ENCODE measurements at places on chromosomes 7 and 10.

GRCh38 chr7:109009636-109010035, 440.0 kb downstream of the DNAJB9 start:
- DNase-seq, result no peak
- H3K27me3 ChIP-seq, result no peaks in the 10 kb centered on the region
- no peaks in the 10 kb centered on the region for H3K4me1 ChIP-seq
- H3K4me3 ChIP-seq, result no peak overlapping the region

DNA sequence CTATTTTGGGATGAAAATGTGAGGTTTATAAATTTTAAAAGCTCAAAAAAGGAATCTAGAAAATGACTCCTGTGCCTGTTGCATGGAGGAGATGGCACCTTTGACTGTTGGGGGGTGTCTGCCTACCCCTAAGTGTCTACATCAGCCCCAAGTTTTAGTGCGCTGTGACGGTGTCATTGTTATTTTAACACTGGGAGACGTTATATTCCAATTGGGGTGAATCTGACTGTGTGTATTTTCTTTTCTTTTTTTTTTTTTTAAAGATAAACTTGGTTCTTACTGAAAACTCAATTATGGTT, 517 bp downstream of the SRGN start:
- peak overlapping the region; percentile 98 for H3K27ac ChIP-seq
- H3K36me3 ChIP-seq, result no peaks in the 10 kb centered on the region
- peaks cover 51% of the 10 kb centered on the region for H3K4me1 ChIP-seq
- DNase-seq, result no peak
- H3K27me3 ChIP-seq, result no peaks in the 10 kb centered on the region

GRCh38 chr10:103451091-103451813, 918 bp downstream of the CALHM2 start:
- H3K27ac ChIP-seq, result peak overlapping the region; percentile 77
- peak overlapping the region; percentile 91 for H3K4me3 ChIP-seq
- H3K4me1 ChIP-seq, result peaks cover 75% of the 10 kb centered on the region
- H3K36me3 ChIP-seq, result peaks cover 32% of the 10 kb centered on the region

DNA sequence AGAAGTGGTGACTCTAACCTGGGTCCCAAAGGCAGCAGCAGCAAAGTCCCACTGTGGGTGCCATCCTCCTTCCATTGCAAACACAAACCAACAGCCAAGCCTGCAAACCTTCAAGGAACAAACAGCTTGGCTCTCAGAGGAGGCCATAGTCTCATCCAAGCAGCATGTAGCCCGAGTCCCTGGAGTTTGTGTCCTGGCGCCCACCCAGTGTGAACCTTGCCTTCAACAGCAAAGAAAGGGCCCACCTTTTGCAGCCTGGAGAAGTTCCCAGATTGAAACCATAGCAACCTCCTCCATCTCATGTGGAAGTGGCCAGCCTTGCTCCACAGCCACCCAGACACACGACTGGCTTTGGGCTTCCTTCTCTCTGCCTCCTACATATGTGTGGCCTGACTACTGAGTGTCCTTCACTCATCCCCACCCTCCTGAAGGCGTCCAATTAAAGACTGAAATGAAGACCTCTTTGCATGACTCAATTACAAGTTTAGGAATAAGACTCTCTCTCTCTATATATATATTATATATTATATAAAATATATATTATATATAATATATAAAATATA, 106.1 kb downstream of the C10orf90 start:
- no peak overlapping the region for H3K27ac ChIP-seq
- H3K4me1 ChIP-seq, result no peaks in the 10 kb centered on the region
- peaks cover 3% of the 10 kb centered on the region for H3K27me3 ChIP-seq
- DNase-seq, result no peak
- H3K36me3 ChIP-seq, result no peaks in the 10 kb centered on the region
- no peak overlapping the region for H3K4me3 ChIP-seq

GRCh38 chr7:121099572-121099971, 111.1 kb downstream of the CPED1 start:
- H3K4me3 ChIP-seq, result no peak overlapping the region
- H3K4me1 ChIP-seq, result no peaks in the 10 kb centered on the region

DNA sequence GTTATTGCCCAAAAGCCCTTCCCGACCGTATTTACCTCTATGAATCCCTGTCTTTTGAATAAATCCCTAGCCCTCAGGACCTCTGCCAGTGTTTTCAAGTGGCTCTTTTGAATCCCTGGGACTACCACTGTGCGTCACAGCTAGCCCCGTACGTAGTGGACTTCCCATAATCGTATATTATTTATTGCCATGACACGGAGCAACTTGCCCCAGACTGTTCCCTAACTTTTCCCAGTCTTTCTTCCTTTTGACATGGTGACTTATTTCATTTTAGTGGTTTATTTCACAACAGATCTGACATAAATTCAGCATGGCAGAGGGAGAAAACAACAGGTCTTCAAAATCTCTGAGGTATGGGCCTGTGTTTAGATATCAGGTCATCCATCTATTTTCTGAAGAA, 318.6 kb upstream of the KLF6 start:
- no peak overlapping the region for H3K4me3 ChIP-seq
- no peaks in the 10 kb centered on the region for H3K4me1 ChIP-seq
- H3K27me3 ChIP-seq, result no peaks in the 10 kb centered on the region
- no peak for DNase-seq
- H3K36me3 ChIP-seq, result no peaks in the 10 kb centered on the region

- H3K27me3 ChIP-seq, result no peaks in the 10 kb centered on the region
- no peak for DNase-seq
- H3K36me3 ChIP-seq, result no peaks in the 10 kb centered on the region
- peak overlapping the region; percentile 17 for H3K4me3 ChIP-seq
Measured at GRCh38 chr7:37915438-37915837, 1.2 kb downstream of the SFRP4 start.

DNA sequence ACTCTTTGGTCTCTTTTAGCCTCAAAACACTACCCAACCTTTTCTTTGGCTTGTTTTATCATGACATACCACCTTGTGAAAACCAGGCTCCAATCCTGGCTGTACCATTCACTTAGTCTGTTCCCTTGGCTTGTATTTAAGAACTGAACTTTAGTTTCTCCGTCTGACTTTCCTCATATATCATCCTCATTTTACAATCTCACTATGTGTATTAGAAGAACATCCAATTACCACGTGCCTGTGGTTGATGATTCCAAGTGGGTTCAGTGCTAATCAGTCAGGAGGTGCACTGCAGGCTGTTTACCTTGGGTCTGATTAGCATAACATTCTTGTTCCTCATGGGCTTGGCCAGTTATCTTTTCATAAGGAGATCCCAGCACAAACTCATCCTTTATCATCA, 144.8 kb upstream of the KLF14 start:
- no peak overlapping the region for H3K4me3 ChIP-seq
- no peak overlapping the region for H3K27ac ChIP-seq
- no peaks in the 10 kb centered on the region for H3K27me3 ChIP-seq

DNA sequence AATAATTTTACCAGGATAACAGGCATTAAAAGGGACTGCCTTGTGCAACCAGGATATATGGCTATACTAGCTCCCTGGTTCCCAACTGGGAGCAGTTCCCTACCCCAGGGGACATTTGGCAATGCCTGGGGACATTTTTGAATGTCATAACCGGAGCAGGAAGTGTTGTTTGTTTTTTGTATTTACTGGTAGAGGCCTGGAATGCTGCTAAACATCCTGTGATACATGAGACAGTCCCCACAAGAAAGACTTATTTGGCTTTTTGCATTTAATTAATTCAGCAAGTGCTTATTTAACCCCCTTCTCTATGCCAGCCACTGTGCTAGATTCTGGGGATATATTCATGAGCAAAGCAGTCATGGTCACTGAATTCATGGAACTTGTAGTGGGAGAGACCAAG, 181.2 kb downstream of the BBS9 start:
- H3K4me1 ChIP-seq, result no peaks in the 10 kb centered on the region
- H3K27ac ChIP-seq, result no peak overlapping the region
- DNase-seq, result no peak
- H3K27me3 ChIP-seq, result no peaks in the 10 kb centered on the region

GRCh38 chr7:21984042-21984441, 38.3 kb upstream of the CDCA7L start:
- H3K27me3 ChIP-seq, result no peaks in the 10 kb centered on the region
- no peak overlapping the region for H3K4me3 ChIP-seq

- H3K36me3 ChIP-seq, result no peaks in the 10 kb centered on the region
- H3K4me1 ChIP-seq, result no peaks in the 10 kb centered on the region
- H3K4me3 ChIP-seq, result no peak overlapping the region
- no peak for DNase-seq
Measured at GRCh38 chr7:22271311-22271710, 85.6 kb downstream of the RAPGEF5 start.
